ENCODE measurements at places on chromosomes 13 and 19.

- no peak for DNase-seq
Measured at GRCh38 chr19:6735181-6735911, 2.0 kb downstream of the GPR108 start.

DNA sequence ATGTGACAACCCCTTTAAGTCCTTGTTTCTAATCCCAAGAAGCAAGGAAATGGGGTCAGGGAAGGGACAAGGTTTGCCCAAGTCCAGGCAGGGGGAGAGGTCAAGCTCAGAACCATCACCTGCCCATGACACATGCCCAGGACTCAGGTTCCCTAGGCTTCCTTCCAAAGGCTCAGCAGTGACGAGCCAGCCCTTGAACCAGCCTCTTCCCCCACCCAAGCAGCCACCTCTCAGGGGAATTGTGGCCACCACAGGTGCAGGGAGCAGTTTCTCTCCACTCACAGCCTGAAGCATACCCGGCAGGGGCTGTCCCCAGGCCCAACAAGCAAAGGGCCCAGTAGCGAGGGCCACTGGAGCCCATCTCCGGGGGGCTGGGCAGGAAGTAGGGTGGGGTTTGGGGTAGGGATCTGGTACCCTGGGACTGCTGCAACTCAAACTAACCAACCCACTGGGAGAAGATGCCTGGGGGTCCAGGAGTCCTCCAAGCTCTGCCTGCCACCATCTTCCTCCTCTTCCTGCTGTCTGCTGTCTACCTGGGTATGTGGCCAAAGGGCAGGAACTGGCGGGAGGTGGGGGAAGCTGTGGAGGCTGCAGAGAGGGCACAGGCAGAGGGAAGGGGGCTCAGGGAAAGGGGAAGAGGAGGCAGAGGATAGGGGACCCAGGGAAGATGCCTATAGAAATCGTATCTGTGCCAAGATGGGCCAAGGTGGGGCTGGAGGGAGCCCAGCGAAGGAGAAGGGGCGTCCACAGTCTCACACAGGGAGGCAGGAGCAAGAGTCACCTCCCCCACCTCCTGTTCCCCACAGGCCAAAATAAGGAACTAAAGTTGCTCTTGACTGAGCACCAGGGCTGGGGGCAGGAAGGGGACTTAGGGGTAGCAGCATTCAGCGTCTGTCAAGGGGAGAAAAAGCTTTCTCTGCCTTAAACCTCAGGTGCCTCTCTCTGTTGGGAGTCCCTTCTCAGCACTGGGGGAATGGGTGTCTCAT lies at the start of gene CD79A:
Gene CD79A, plus strand, starts transcription at position 433 of the 986 bp plus-strand sequence. Its CDS starts 26 bp downstream, at position 459.
- no peak for DNase-seq

DNA sequence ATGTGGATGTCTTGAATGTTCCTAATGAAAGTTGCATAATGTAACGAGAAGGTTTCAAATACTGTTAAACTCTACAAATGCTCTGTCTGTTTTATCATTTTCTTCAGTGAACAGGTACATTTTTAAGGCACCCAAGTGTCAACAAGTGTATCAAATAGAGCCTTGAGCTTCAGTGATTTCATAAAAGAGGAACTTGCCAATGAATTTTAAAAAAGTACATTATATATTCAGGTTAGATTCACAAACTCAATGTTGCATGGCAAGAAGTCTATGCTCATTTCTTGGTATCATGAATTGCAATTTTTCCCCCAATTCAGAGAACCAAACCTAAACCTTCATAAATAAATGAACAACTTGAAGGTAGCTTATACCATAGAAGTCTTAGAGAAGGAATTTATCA lies 838.8 kb downstream of the PCDH9 start:
- no peak for DNase-seq

GRCh38 chr19:56946159-56946558 lies 105.6 kb upstream of the PEG3 start:
- no peak for DNase-seq

GRCh38 chr13:105538346-105538745 lies 997.1 kb downstream of the EFNB2 start:
- no peak for DNase-seq

- no peak for DNase-seq
Measured at GRCh38 chr13:111937777-111938311, 129.1 kb upstream of the SOX1 start.

DNA sequence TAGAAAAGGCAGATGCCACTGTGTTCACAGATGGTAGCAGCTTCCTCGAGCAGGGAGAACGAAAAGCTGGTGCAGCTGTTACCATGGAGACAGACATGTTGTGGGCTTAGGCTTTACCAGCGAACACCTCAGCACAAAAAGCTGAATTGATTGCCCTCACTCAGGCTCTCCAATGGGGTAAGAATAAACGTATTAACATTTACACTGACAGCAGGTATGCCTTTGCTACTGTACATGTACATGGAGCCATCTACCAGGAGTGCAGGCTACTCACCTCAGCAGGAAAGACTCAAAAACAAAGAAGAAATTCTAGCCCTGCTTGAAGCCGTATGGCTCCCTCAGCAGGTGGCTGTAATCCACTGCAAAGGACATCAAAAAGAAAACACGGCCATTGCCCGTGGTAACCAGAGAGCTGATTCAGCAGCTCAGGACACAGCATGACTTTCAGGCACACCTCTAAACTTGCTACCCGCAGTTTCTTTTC lies 197.7 kb downstream of the ZNF737 start:
- no peak for DNase-seq

- DNase-seq: no peak
Measured at GRCh38 chr13:41942462-41943094, 18.3 kb downstream of the VWA8 start.

GRCh38 chr13:112908342-112908741 lies 60.7 kb upstream of the MCF2L start:
- DNase-seq: no peak

DNA sequence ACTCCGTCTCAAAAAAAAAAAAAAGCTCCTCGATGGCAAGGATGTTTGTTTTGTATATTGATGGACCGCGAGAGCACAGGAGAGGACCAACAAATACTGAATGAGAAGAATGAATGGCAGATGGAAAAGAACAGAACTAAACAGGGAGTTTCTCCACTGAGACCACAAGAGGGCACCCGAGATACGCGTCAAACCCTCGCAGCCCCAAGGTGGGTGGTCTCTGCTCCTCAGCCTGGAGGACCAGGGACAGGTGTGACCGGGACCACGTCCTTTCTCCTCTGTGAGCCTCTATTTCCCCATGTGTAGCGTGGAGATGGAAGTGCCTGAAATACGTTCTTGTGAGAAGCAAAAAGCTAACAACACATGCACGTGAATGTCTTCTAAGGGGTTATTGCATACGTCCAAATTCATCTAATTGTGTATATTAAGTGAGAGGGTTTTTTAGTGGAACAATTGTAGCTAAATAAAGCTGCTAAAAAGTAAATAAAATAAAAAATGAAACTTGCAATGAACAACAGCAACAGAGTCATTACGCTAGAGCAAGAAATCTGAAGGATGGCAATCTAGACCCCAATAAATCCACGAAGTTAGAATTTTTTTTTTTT lies 8.3 kb upstream of the CDC42EP5 start:
- DNase-seq: no peak

DNA sequence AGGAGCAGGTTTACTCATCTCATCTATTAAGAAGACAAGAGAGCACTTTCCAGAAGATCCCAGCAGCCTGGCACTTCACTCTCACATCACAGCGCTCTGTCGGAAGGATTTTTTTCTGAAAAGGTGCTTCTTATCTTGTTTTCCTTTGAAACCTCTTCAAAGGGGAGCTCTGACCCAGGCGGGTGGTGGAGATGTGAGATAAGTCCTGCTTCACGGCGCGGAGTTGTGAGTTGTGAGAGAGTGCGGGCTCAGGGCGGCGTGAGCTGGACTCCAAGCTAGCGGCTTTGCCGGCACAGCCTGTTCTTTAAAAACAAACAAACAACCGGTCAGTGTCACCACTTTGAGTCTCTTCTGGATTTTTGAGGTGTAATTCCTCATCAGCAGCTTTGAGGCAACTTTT lies 169.0 kb upstream of the ARGLU1 start:
- DNase-seq: no peak

- no peak for DNase-seq
Measured at GRCh38 chr13:108705031-108705430, 75.6 kb downstream of the MYO16 start.

- no peak for DNase-seq
Measured at GRCh38 chr13:59261928-59262488, 901.7 kb downstream of the DIAPH3 start.

DNA sequence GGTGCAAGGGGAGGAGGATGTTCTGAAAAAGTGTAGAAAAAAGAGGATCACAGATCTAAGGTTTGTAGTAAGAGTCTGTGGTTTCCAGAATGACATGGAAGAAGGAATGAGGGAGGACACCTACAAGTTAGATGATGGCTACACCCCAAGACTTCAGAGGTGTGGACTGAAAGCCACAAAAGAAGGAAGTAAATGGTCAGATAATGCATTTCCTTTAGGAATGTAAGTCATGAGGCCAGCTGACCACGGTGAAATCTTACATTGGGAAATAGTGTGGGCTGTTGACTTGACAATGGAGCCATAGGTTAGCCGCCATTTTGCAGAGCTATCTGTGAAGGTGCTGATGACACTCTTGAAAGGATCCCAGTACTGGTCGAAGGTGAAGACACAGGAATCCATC lies 25.3 kb upstream of the FBXO27 start:
- no peak for DNase-seq

- peak; percentile 52 for DNase-seq
Measured at GRCh38 chr13:113863524-113864272, at the start of gene GAS6. GAS6 (minus strand) TSS chr13:113864076; CDS start chr13:113863920, 156 bp downstream.

GRCh38 chr13:70347947-70348620 lies 239.8 kb upstream of the KLHL1 start:
- DNase-seq: no peak

GRCh38 chr13:25699056-25699455 lies 327.3 kb downstream of the ATP8A2 start:
- DNase-seq: no peak

DNA sequence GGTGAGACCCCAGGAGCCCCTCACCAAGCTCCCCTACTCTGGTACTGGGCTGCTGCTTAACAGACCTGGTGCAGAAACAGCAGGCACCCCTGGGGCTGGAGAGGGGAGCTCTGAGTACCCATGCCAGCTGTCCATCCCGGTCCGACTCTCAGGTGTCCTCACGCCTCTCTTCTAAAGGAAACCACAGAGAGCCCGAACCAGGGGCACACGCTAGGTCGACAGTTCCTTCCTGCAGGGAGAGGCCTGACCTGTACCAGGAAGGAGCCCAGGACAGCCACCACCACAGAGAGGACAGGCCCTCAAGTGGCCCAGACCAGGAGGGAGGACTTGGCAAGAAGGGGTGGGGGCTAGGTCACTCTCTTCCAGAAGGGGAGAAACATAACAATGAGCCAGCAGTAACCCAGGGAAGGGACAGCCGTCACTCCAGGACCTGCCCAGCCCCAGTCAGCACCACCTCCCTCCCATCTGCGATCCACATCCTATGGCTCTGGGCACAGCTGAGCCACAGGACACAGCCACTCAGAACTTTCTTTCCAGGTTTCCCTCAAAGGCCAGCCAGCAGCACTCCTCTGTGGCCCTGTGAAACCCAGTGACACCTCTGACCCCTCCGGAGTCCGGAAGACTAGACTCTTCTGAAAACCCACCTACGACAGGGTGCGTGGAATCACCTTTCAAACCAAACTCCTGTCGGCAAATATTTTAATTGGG lies 13.0 kb upstream of the SLC35E1 start:
- DNase-seq: no peak

GRCh38 chr19:29530540-29531457 lies 5.0 kb downstream of the VSTM2B start:
- no peak for DNase-seq

DNA sequence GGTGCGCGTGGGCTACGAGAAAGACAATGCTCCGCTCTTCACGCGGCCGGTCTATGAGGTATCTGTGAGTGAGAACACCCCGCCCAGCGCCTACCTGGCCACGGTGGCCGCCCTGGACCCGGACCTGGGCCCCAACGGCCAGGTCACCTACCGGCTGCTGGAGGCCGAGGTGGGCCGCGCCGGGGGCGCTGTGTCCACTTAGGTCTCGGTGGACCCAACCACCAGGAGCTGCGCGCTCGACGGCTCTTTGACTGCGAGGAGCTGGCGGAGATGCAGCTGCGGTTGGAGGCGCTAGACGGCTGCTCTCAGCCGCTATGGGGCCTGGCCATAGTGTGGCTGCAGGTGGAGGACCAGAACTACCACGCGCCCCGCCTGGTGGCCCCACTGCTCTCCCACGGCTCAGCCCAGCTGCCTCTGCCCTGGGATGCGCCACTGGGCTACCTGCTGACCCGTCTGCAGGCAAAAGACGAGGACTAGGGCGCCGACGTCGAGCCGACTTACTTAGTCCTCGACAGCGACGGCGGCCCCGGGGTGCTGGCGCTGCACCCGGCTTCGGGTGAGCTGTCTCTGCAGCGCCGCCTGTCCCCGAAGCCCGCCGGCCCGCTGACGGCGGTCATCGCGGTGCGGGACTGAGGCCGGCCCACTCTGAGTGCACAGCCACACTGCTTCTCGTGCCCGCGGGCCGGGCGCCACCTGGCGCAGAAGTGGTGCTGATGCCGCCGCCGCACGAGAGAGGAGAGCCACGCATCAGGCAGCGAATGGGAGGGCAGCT lies 173.0 kb downstream of the OLFM4 start:
- DNase-seq: no peak

DNA sequence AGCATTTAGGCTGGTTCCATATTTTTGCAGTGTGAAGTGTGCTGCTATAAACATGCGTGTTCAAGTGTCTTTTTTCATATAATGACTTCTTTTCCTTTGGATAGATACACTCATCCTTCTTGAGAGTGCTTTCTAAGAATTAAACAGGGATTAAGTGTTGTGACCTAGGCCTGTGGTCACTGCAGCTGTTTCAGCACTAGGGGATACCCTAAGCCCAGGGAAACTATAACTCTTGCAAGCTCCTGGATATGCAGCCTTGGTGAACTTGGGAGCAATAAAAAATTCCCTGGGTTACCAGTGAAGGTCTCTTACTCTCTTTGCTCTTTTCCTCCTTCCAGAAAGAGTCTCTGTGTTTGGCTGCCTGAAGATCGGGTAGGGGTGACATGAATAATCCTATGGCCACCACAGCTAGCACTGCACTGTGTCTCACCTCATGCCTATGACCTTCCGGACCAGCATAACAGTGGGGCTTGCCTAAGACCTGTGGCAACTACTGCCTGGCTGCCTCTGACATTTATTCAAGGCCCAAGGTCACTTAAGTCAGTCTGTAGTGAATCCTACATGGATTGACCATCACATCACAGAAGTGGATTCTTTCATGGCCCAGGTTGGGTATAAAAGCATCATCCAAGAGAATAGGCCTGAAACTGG lies 799.7 kb downstream of the DACH1 start:
- DNase-seq: no peak

DNA sequence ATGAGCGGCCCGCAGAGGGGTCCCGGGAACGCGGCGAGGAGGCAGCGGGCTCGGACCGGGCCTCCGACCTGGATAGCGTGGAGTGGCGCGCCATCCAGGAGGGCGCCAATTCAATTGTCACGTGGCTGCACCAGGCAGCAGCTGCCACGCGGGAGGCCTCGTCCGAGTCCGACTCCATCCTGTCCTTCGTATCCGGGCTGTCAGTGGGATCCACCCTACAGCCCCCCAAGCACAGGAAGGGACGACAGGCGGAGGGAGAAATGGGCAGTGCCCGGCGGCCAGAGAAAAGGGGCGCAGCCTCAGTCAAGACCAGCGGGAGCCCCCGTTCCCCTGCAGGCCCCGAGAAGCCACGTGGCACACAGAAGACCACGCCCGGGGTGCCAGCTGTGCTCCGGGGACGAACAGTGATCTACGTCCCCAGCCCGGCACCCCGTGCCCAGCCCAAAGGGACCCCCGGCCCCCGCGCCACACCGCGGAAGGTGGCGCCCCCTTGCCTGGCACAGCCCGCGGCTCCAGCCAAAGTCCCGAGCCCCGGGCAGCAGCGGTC lies 10.7 kb downstream of the C19orf25 start:
- no peak for DNase-seq

GRCh38 chr19:45455707-45456499 lies 11.9 kb upstream of the FOSB start:
- peak; percentile 86 for DNase-seq

All from CD4-positive, alpha-beta T cell (primary cell).